Activated gamma-delta T cell (primary cell): ENCODE measurements at places on chromosomes 5 and 9.

DNA sequence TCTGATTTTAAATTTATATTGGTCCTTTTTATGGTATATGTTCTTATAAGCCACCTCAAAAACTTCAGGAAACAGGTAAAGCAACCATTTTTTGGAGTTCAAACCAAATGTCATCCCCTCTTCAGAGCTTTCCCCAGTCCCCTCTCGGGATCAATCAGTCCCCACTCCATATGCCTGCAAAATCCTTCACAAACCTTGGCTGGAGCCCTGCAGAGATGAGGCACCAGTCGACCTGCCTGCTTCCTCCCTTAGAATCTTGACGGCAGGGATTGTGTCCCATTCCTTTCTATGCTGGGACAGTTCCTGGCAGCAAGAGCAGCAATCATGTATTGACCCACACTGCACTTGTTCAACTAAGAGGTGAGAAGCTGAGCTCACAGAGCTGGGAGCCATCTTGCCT lies 22.6 kb downstream of the B4GALT1 start:
- DNase-seq = no peak

DNA sequence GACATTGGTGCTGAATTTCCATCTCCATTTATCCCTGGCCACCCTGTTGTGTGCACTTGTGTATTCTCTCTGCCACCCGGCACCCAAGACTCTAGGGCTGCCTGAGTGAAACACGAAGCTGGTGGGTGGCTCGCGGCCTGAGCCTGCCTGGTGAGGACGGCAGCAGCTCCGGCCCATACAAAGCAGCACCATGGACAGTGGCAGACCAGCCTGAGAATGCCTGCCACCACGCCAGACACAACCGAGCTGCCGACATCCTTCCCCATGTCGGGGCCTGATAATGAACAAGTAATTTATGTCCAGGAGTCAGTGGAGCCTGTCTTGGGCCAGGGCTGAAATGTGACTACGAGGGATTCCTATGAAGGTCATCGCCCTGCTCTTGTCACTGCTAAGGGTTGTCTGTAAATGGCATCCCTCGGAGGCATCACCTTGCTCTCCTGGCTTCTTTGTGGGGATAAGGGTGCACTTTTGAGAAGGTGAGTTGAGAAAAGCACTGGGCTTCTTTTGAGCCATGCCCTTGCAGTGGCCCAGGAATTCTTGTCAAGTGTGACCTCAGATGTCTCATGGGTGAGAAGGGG lies 175.7 kb downstream of the MELK start:
- no peak for DNase-seq

GRCh38 chr9:99181621-99182020 lies 40.1 kb downstream of the ALG2 start:
- no peak for DNase-seq

- DNase-seq = no peak
Observed at GRCh38 chr5:17412760-17413671, 85.0 kb upstream of the TAF11L2 start.

GRCh38 chr5:172902497-172903472 lies 56.4 kb upstream of the RPL26L1 start:
- no peak for DNase-seq

DNA sequence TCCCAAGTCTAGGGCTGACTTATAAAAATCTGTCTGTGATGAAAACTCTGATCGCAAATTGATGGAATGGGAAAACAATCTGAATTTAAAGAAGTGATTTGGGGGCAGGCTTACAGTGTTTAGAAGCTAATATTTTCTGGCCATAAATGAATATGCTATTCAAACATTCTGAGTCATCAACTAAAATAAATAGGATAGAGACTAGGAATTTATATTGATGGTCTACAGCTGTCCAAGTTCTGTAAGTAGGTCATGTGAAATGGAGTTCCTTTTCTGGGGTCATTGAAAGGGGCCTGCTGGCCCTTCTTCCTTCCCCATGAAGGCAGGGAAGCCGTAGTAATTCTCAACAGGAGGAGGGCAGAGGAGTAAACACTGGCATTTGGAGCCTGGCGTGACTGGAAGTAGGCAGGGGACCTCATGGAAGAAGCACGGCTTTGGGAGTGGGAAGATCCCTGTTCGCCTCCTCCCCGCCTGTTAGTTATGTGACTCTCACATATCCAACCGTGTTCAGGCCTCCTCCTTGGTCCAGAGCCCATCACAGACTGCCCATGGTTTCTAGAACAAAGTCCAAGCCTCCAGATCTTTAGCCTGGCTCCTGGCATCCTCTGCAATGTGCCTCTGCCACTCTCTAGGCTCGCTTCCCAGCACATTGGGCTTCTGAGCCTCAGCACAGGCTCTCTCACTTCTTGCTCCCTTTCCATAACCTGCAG lies 31.7 kb downstream of the ALG2 start:
- DNase-seq = no peak

- no peak for DNase-seq
Observed at GRCh38 chr5:168525856-168526255, 3.2 kb upstream of the FBLL1 start.

GRCh38 chr5:15533129-15533893 lies 33.3 kb downstream of the FBXL7 start:
- DNase-seq = no peak
